ENCODE measurements at places on chromosomes 7 and 10.

DNA sequence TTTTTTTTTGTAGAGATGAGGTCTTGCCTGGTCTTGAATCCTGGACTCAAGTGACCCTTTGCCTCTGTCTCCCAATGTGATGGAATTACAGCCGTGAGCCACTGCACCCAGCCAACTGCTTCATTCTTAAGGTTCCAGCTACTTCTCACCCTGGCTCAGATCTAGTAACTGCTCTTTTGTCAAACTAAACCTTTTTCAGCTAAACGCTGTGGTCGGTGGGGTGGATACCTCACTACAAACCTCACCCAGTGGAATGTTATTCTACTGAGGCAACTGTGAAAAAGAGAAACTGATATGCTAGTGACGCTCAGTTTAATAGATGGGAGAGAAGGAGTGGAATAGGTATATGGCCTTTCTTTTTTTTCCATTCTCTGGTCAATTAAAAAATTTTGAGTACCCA, 1.7 kb upstream of the MRLN start:
- DNase-seq = no peak

GRCh38 chr7:44964384-44964830, 14.4 kb downstream of the MYO1G start:
- DNase-seq = peak; percentile 23

GRCh38 chr10:77643795-77644468, 6.3 kb upstream of the KCNMA1 start:
- peak; percentile 80 for DNase-seq

GRCh38 chr7:6727663-6728062, 20.9 kb upstream of the ZNF12 start:
- DNase-seq = no peak

DNA sequence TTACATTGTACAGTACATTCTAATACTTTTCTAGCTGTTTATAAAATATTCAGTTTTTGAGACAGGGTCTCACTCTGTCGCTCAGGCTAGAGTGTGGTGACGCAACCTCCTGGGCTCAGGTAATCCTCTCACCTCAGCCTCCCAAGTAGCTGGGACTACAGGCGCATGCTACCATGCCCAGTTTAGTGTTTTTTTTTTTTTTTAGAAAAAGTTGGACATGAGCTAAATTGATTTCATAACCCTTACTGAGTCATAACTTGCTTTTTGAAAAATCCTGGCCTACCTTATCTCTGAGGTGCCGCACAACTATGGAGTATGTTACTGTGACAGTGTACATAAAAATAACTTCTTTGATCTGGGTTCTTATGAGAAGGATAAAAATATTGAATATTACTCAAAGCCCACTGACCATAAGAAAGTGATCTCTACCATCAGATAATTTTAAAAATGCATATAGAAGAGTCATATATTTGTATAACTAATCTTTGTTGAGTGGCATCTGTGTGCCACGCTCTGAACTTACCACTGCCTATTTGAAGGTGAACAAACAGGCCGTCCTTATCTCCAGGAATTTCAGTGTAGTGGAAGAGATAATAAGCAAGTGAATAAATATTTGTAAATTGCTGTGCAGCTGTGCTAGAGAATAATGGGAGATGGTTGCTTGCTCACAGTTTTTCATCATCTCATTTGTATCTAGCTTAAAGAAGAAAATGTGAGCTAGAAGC, 73.2 kb downstream of the PPP1R9A start:
- DNase-seq = peak; percentile 7

GRCh38 chr10:129465796-129466702, 992 bp upstream of the MGMT start:
- no peak for DNase-seq

- peak; percentile 56 for DNase-seq
These were observed 3.4 kb downstream of the TCF7L2 start for GRCh38 chr10:112953174-112954159.

GRCh38 chr10:33276282-33276923, 58.1 kb downstream of the NRP1 start:
- DNase-seq = no peak

DNA sequence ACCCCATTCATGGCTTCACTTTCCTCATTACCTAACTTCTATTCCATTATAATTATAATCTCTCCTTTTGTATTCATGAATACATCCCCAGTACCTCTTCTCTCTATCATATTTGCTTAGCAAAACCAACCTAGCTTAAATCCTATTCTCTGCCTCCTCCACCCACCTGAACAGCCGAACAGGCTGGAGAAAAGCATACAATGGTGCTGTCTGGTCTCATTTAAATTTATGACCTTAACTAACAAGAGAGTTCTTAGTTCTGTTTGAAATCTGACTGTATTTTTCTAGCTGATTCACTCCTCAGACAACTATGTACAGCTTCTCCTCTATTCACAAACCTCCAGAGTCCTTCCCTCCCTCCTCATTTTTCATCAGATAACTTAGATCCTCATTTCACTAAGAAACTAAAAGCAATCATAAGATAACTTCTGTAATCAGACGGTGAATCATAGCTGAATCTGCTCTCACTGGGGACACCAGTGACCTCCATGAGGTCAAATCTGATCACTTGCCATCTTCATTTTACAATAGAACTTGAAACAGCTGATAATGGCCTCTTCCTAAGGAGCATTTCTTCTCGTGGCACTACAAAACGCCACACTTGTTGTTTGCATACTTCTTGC, 233.9 kb upstream of the AOAH start:
- DNase-seq = no peak

DNA sequence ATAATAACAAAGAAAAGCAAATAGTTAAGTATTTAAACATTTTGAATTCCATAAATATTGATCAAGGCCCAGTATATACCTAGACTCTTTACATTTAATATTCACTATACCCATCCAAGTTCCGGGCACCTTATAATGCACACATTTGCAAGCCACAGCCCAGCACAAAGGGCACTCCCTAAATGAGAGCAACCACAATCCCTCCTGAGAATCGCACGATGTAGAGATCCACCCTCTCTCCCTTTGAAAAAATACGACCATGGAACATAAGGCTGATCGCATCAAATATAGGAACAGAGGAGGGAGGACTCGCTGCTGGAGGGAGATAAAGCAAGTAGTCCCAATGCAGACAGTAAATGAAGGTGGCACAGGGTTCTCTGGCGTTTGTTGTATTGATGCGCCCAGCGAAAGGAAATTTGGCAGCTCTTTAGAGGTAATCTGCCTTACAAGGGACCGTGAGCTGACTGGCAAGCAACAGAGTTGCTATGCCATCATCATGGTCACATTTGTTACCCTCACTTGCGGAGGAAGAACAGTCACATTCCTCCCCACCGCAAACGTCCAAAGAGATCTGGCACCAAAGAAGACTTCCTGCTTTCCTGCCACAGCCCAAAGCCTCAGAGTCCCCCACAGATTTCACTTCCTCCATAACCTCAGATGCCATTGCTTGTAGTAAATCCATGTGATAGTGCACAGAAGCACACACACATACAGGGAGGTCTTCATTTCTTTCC, 16.1 kb upstream of the TAS2R40 start:
- no peak for DNase-seq

GRCh38 chr10:110059925-110060324, 52.1 kb downstream of the ADD3 start:
- no peak for DNase-seq

DNA sequence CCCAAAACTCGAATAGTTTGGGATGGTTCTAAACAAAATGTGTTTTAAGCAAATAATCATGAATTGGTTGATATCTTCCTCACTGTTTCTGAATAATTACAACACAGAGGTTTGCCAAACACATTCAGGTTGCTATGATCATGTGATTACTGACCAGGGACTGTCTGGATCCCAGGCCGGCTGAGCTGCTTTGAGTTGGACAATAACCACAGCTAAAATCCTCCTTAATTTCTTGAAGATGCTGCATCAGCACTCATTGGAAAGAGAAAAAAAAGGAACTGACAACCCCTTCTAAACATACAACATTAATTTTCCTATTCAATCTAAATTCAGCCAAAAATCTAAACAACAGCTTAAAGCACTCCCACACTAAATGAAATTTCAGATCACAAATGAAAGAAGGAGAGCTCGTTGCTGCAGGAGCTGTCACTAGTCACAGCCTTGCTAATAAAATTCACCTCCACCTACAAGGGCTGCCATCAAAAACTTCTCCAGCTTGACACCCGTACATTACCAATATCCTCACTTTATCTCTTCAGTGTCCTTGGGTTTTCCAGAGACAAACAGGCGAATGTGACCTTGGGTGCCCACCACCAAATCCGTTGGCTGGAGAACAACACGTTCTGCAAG, 560.2 kb downstream of the KCNMA1 start:
- DNase-seq = no peak

DNA sequence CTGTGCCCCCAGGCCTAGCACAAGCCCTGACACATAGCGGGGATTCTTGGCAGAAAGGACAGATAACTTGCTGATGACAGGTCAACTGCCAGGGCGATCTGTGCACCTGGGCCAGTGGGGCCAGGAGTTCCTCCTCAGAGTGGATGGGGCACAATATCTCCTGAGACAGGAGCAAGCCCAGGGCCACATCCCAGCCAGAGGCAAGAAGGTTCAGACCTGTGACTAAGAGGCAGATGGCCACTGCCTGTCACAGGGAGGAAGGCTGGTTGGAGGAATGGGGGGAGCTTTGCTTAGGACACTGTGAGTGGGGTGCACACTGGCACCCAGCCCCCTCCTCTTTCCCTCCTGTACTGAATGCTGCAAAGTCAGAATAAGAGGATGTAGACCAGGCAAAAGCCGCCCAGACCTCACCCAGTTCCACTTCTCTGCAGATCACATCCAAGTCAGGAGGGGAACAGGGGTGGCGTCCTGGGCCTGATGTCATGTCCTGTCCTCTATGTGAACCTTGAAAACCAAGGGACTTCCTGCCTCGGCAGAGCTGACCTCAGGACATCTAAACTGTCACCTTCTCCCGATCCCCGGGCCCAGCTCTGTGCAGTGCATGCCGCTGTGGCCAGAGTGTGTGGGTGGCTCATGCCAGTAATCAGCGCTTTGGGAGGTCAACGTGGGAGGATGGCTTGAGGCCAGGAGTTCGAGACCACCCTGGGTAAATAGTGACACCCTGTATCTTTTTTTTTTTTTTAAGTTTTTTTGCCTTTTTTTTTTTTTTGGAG, 1.3 kb downstream of the GUSB start:
- DNase-seq = peak; percentile 8

DNA sequence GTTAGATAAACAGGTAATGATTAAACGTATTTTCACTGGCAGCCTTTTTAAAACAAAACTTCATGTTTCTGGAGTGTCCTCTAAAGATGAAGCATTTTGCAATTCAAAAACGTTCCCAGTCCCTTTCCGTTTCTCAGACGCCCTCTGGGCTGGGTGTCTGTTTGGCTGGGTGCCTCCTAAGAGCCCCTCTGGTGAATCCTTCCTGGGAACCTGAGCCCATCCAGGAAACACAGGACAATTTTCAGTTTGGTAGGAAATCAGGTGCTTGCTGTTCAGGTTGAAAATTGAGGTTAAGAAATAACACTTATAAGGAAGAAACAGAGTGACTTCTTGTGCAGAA, 76.7 kb downstream of the CHN2 start:
- DNase-seq = no peak

GRCh38 chr7:54116956-54117355, 425.2 kb upstream of the VSTM2A start:
- no peak for DNase-seq

GRCh38 chr10:124083047-124083739, 10.2 kb downstream of the CHST15 start:
- DNase-seq = no peak

- peak; percentile 80 for DNase-seq
These were observed 218.9 kb downstream of the DOCK4 start for GRCh38 chr7:111987115-111987826.

DNA sequence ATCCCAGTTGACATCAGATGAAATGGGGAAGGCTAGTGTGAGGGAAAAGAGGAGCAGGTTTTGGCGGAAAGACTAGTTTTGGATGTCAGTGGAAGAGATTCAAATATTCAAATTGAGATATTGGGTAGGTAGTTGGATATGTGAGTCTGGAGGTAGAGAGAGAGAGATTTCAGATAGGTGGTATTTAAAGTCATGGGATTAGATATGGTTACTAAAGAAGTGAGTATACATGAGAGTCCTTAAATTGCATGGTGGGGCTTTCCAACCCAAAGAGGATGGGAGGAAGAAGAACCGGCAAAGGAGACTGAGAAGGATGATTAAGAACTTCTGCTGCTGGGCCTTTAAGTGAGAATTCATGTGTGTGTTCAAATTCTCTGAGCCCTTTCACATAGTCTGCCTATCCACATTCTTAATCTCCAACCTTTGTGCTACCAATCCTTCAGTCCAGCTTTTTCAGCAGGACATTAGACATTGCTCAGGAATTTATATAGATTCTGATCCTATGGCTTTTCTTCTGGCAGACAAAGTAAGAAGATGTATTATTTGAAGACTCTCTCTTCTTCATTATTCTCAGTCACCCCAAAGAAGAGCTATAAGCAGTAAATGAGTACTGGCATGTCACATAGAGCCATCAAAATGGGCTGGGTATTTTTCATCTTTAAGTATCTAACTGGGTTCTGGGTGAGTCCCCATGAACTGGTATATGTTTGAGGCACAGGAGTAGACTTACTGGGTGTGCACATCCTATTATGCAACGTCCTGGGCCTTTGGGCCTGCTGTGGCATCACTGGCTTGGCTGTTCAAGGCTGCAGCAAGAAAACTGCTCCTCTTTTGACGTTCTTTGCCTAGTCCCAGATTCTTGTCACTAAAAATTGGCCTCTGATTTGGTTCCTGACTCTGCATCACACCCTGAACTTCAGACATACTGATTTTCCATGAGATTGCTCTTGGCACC, 33.6 kb downstream of the ST7 start:
- DNase-seq = peak; percentile 53

DNA sequence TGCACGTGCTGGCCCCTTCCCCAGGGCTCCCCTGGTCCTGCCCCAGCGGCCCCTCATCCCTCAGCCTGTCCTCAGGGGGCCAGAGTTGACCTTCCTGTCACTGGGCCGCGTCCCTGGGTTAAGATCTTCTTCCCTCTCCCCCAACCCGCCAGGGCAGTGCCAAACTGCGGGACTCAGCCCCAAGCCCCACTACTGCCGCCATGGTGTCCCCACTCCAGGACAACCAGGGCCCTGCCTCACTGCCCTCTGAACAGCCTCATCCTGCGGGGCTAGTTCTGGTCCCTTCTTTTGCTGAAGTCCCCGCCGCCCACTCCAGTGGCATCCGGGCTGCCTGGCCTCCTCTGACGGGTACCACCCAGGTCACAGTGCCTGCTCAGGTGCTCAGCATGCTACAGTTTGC, 37.5 kb downstream of the UNCX start:
- no peak for DNase-seq

- DNase-seq = peak; percentile 33
These were observed 6.5 kb upstream of the ERLIN1 start for GRCh38 chr10:100192350-100192749.

GRCh38 chr7:151139071-151139790, 28.3 kb downstream of the GBX1 start:
- no peak for DNase-seq

- no peak for DNase-seq
These were observed 158.0 kb upstream of the RHEB start for GRCh38 chr7:151677581-151678226.

DNA sequence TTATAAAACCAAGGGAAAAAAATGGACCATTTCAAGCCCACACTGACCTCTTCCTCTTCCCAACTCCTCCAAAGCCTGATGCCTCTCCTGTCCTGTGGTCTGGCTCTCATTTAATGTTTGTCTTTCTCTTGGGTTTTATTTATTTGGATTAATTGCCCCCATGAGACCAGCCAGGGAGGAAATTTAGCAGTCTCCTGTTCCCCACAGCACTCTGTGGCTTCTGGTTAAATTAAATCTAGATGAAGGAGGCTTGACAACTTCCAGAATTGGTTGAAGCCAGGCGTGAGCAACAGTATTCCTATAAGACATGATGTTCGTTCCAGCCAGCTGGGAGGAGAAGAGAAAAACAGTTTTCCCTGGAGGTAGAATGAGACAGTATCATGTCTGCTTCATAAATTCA, 15.1 kb upstream of the PRLHR start:
- DNase-seq = no peak

Measured in iris pigment epithelial cell (primary cell).